ENCODE measurements at places on chromosomes 7 and 10.

DNA sequence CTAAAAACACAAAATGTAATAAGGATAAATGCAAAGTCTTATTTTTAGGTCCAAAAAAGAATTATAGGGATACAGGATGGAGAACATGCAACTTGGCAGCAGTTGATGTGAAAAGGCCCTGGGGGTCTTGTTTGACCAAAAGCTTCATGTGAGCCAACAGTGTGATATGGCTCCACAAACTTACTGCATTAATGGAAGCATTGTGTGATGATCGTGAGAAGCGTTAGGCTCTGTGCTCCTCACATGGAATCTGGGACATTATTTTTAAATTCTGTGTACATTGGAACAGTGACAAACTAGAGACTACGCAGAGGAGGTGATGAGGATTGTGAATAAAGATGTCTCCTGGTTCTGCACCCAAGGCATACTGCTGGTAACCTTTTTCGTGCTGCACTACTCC lies 39.1 kb upstream of the CALD1 start:
- DNase-seq: no peak

DNA sequence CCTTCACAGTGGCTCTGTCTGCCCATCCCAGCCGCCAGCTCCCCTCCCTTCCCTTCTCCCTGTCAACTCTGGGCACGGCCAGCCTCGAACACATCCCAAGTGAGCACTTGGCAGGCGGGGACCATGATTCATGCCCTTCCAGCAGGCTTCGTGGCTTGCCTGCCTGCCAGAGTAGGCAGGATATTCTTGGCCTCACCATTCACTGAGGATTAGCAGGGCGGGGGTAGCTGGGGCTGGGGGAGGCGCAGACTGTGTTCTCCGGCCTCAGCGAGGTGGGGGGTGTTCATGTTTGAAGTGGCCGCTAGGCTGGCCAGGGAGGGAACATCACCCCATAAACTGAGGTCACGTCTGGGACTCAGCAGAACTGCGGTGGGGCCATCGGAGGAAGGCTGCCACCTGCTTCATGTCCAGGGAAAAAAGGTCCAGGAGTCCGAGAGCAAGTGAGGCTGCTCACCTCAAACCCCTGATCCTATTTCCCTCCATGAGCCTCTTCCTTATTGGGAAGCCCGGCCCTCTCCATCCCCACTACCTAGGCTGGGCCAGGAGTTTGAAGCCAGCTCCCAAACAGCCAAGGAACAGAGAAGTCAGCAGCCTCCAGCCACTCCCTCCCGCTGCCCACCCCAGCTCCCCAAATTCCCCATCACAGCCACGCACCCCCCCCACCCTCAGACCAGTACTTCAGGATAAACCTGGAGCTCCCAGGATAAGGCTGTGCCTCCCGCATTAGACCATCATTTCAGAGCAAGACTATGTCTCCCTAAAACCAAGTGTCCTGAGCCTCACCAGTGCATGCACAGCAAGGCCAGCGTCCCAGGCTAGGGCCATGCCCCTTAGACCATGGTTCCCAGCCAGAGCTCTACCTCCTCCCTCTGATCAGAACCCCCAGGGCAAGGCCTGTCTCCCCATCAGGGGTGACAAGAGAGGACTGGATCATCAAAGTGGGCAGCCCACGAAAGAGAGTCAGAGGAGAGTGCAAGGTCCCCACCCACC lies 42.8 kb upstream of the RABGEF1 start:
- no peak for DNase-seq

- DNase-seq: no peak
These were observed 6.8 kb upstream of the GATA3 start for GRCh38 chr10:8047452-8048280.

DNA sequence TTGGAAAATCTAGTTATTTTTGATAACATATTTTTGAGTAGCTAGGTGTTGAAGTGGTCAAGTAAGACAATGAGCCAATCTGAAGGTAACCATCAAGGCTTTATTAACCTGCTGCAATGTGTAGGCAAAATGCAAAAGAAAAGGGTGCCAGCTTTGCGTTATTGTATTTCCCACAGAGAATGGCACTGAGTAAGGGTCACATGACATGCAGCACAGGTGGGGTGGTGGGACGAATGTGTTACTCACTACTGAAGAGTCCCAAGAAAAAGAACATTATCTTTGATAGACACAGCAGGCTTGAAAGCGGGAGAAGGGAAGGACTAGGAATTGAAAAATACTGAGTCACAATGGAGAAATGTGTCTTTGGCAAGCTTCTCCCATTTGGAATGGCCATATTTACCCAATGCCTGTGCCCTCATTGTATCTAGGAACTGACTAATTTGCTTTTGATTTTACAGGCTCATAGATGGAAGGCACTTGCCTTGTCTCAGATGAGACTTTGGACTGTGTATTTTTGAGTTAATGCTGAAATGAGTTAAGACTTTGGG lies 898.6 kb upstream of the POT1 start:
- DNase-seq: no peak

DNA sequence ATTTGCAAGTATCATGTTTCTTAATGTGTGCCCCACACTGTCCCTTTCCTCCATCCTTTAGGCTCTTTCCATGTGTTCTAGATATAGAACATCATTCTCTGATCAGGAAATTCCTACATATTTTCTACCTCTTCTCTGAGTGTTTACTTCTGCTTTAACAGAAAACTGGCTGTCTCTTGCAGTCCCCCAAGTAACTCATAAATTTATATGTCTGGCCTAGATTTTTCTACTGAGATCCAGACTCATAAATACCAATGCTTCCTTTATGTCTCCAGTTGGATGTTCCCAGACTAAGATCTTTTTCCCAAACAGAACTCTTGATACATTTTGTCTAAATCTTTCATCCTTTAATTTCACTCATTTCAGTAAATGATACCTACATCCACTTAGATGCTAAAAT lies 181.8 kb downstream of the CDK14 start:
- no peak for DNase-seq

GRCh38 chr7:148809856-148810255 lies 74.2 kb downstream of the EZH2 start:
- no peak for DNase-seq

- no peak for DNase-seq
These were observed 4.9 kb upstream of the TOMM7 start for GRCh38 chr7:22827563-22827962.

GRCh38 chr10:83724471-83725241 lies 414.7 kb upstream of the GHITM start:
- DNase-seq: no peak

DNA sequence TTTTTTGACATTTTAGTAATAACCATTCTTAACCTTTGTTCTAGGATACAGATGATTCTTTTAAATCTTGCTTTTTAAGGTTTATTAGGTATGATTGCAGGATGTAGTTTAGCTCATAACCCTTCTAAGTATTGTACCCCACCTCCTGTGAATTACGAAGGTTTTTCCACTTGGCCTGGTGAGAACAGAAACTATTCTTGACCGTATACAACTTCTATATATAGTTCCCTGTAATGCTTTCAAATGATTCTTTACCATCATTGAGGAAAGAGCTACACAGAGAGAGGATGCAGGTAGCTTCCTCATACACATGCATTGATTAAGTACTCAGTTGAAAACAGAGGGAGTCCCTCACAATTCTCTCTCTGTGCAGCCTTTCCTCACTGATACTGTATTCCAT lies 86.3 kb downstream of the PALS2 start:
- no peak for DNase-seq

- no peak for DNase-seq
These were observed 10.4 kb upstream of the USP54 start for GRCh38 chr10:73601486-73601921.

GRCh38 chr7:116395141-116395791 lies 104.3 kb upstream of the CAV2 start:
- no peak for DNase-seq

DNA sequence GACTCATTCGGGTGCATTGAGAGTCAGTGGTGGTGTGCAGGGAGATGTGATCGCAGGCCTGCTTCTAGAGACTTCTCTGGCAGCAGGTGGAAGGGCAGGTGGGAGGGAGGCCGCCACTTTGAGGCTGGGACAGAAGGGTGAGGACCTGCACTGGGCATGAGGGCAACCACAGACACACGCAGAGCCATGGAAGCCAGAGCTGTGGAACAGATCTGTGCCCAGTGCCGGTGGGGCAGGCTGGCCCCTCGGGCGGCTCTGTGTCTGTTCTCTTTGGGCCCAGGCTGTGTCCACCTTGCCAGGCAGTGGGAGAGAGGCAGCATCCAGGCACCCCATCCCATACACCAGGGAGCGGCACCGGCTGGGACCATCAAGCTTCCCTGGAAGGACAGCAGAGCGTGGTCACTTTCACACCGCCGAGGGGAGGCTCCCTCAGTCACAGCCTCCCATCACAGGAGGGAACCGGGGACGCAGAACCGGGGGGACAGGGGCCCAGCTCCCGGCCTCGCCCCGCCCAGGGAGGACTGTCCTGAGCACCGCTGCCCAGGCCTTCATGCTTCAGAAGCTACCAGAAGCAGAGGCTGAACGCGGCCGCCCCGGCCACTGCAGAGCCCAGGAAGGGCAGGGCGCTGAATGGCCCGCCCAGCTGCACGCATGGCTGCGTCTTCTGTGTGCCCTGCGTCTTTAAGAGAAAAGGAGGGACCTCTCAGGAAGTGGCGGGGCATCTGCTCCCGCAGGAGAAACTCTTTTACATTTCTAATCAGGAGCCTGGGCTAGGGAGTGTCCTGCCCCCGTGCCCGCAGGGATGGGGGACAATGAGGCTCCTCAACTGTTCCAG lies 32.1 kb downstream of the EN2 start:
- DNase-seq: no peak

DNA sequence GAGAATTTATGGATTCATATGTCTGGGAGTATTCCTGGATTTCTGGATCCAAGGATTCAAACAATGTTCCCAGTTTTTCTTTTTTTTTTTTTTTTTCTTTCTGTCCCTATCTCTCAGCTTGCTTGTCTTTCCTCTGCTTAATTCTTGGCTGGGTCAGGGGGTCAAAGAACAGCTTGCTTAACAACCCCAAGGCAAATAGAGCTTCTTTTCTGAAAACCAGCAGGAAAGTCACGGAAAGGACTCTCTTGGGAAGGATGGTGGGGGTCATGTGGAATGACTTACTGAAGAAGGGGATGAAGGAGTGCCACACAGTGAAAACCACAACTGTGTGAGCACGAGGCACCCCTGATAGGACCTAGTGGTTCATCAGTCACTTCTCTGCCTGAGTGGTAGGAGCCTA lies 36.1 kb downstream of the GRK5 start:
- DNase-seq: no peak

DNA sequence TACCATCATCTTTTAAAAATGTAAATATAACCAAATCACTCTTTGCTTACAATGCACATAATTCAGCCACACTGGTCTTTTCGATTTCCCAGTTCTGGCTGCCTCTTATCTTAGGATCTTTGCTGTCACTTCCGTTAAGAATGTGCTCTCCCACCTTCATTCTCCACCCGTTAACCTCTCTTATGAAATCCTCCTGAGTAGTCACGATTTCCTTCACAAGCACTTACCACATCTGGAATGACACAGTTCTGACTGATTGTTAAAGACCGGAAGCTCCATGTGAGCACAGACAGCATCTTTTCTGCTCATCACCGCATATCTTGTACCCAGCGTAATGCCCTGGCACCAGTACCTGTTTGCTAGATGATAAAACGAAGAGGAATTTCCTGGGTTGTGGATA lies 84.3 kb downstream of the CUL2 start:
- DNase-seq: no peak

- no peak for DNase-seq
These were observed 320.4 kb downstream of the RPS24 start for GRCh38 chr10:78354101-78354500.

DNA sequence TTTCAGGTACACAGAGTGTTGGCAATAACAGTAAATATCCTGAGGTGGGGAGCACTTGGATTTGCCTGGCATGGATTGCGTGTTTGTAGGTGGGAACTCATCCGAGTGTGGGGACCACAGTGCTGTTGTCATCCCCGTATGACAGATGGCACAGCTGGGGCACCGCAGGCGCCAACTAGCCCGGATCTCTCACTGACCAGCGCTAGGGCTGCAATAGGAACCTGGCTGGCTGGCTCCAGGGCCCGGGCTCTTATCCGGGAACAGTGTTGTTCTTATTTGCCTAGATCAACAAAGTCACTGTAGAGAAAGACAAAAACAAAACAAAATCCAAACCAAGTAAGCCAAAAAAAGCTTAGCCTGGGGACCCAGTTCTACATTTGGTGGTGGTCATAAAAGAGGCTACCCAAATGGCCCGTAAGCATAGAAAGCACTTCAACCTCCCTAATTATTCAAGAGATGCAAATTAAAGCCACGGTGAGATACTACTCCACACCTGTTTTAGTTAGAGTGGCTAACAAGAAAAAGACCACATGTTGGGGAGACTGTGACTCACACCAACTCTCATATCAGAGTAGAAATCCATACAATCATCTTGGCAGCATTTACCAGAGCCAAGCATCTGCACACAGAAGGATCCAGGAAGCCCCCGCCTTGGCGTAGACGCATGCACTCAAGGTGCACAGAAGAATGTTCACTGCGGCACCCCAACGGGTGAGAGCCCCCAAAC lies 27.2 kb upstream of the PFKFB3 start:
- DNase-seq: no peak

DNA sequence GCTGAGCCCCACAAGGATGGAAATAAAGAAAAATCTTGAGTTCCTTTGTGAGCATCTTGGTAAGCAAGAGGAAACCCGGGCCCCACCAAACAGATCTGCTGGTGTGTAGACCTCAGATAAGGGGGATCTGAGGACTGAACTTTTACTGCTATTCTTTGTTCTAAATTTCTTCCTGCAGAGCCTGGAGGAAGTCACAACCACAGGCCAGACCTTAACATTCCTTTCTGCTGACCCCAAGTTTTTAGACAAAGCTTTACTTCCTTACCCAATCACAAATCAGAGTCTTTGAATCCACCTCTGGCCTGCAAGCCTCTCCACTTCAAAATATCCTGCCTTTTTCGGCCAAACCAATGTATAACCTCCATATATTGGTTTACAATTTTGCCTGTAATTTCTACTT lies 352.6 kb upstream of the AUTS2 start:
- DNase-seq: no peak

- no peak for DNase-seq
These were observed at the start of gene PIK3CG for GRCh38 chr7:106865130-106866041. Gene PIK3CG, plus strand, starts transcription at chr7:106865282. Its CDS starts 2,280 bp downstream, at chr7:106867562.

GRCh38 chr10:68179016-68179415 lies 52.9 kb downstream of the ATOH7 start:
- no peak for DNase-seq

DNA sequence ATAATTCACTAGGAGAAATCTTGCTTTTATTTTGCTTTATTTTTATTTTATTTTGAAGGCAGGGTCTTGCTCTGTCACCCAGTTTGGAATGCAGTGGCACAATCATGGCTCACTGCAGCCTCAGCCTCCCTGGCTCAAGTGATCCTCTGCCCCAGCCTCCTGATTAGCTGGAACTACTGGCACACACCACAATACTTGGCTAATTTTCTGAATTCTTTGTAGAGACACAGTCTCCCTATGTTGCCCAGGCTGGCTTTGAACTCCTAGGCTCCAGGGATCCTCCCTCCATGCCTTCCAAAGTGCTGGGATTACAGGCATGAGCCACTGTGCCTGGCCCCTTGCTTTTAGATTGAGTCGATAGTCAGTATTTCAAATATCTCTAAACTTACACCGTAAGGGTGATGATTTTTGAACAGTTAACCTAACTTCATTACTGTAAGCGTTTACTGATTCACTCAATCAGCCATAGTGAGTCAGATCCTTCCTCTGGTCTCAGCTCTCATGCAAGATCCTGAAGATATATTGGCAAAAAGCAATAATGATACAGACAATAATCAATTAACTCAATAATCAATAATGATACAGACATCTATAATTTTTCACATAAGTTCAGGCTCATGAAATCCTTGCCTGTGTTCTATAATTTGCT lies 239.5 kb downstream of the KIAA1217 start:
- DNase-seq: no peak

GRCh38 chr10:62136931-62137330 lies 131.7 kb downstream of the RTKN2 start:
- DNase-seq: no peak

Data from stimulated activated CD4-positive, alpha-beta T cell treated with anti-CD3 and anti-CD28 coated beads, Interleukin-1b, Interleukin-23, amount 100 ng/mL, for 1 hour (primary cell).